ENCODE measurements at places on chromosomes 13 and 19. TPM values are rescaled to one million over a fixed set of nuclear protein-coding genes. Genes with fewer than 3 reads are reported as not detected.

DNA sequence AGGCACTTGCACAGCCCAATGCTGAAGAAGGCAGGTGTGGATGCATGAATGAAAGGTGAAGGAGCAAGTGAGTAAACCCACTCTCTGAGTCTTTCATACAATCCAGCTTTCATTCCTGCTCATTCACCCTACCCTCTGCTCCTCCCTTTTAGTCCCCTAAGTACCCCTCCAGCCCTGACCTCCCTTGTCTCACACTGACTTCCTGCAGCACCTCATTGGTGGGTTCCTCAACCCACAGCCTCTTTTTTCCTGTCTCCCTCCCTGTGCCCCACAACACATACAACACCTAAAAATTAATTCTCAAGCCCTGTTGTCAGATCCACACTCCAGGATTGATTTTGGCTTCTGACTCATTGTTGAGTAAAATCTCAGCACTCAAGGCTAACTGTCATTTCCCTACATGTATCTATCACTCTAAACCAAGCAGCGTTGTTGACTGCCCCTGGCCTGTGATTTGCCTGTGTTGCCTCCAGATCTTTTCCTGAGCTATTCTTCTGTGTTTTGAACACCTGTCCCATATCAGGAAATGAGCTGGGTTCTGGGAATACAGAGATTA, 177.3 kb upstream of the SERP2 start:
- no peak for DNase-seq

GRCh38 chr19:45428384-45429231, 4.9 kb upstream of the ERCC1 start:
- DNase-seq: no peak

DNA sequence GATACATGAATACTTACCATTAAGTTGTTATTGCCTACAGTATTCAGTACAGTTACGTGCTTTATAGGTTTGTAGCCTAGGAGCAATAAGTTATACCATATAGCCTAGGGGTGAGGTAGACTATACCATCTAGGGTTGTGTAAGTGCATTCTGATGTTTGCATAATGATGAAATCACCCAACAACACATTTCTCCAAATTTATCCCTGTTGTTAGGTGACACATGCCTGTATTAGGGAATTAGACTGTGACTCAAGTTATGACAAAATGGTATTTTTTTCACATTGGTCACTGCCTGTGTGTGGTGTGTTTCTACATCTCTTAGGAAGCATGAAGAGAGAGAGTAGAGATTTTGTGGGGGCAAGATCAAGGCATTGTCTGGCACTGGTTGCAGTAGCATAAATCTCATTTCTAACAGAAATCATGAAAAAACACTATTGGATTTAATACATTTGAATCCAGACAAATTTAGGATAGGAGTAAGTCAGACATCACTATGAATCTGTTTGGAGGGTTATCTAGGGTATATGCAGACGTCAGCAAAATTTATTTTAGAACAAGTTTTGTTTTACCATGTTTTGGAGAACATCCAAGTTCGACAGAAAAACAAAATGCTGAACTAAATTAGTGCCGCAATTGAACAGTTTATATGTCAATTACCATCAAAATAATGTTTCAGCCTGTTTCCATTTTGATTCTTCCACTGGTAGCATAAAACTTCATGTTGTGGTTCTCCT, 332.1 kb downstream of the LMO7 start:
- DNase-seq: no peak

Gene RFPL4A
- total RNA-seq: not detected

Gene FGF9
- not detected for total RNA-seq

- DNase-seq: no peak
These were observed 92.3 kb downstream of the TUBA3C start for GRCh38 chr13:19089315-19089714.

Gene C1QTNF9B
- not detected for total RNA-seq

Gene PCSK4
- 2.3 TPM for total RNA-seq
